Nucleus accumbens (tissue), 56 donors: ENCODE measurements at places on chromosomes 6 and 20.

GRCh38 chr6:30453508-30454116 is 35.7 kb upstream of the HLA-E start:
- DNase-seq: peak; percentile 51

GRCh38 chr6:158402184-158402583 is 89.9 kb downstream of the TULP4 start:
- no peak for DNase-seq

GRCh38 chr20:59412875-59413284 is 112.5 kb downstream of the EDN3 start:
- DNase-seq: no peak

DNA sequence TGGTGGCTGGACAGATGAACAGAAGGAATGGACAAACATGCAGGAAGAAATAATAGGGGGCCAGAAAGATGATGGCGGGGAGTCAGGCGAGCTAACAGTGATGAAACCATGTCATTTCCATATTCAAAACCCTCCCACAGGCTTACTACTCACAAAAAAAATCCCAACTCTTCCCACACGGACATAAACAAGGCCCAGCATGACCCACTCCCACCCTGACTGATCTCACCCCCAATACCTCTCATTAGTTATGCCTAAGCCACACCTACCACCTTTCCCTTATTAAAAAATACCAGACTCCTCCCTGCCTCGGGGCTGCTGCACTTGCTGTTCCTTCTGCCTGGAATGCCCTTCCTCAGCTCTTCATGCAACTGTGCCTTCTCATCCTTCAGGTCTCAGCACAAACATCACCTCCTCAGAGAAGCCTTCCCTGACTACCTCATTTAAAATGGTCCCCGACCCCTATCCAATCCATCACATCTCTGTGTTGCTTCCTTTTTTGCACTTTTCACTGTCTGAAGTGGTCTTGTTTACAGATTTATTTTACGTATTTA is 145.8 kb downstream of the PREX1 start:
- no peak for DNase-seq
